ENCODE measurements at places on chromosomes 16 and 17.

- no peak for DNase-seq
Measured at GRCh38 chr16:30009085-30009862, 1.6 kb downstream of the DOC2A start.

GRCh38 chr16:66376577-66377305 lies 10.2 kb downstream of the CDH5 start:
- DNase-seq, result no peak

DNA sequence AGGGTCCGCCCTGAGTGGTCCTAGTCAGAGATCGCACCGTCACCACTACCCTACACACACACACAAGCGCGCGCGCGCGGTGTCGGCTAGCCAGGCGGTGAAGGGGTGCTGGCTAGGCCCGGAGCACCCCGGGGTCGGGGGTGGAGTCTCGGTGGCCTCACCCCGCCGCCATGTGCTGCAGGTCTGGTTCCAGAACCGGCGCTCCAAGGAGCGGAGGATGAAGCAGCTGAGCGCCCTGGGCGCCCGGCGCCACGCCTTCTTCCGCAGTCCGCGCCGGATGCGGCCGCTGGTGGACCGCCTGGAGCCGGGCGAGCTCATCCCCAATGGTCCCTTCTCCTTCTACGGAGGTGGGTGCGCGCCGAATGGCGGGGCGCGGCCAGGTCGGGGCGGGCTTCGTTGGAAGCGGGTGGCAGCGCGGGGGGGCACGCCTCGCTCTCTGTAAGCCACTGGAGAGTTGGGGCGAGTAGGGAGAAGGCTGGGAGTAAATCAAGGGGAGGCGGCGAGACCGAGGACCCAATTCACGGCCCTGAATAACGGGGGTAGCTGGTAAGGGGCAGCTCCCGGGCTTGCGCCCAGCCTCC lies 4.8 kb downstream of the LHX1 start:
- DNase-seq, result no peak

DNA sequence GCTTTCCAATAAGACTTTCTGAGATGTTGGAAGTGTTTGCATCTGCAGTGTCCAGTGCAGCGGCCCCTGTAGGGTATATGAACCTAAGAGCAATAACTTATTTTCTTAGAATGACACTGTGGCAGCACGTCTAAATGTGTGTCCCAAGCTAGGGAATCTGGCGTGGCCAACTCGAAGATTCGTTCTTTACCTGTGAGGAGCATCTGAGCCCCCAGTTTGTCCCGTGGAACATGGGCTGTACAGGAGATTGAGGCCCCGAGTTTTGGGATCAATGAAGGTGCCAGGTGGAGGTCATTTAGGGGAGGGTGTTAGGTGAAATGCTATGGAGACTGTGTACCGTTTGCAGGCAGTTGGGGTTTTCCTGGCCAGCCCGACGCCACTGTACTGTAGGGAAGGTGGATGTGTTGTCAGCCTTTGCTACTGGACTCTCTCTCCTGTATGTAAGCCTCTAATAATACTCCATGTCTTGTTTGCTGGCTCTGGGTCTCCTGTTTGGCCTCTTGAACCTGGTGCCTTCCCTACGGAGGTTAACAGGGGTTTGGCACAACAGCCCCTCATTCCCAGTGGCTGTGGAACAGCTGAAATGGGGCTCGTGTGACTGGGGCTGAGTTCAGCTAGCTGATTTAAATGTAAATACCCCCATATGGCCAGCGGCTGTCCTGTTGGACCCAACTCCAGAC lies 45.5 kb upstream of the SDK2 start:
- peak; percentile 72 for DNase-seq

- no peak for DNase-seq
Measured at GRCh38 chr16:70472786-70473433, 18.5 kb downstream of the FCSK start.

DNA sequence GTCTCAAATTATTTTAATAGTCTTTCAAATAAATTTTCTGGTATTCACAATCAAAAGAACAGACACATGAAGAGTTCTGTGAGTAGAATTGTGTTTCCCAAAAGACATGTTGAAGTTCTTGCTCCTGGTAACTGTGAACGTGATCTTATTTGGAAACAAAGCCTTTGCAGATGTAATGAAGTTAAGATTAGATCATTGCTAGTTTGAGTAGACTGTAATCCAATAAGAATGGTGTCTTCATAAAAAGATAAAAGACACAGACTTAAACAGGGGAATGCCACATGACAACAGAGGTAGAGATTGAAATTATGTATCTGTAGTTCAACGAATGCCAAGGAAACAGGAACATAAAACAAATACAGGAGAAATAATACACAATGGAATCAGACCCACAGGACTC lies 357.4 kb upstream of the CA10 start:
- no peak for DNase-seq

DNA sequence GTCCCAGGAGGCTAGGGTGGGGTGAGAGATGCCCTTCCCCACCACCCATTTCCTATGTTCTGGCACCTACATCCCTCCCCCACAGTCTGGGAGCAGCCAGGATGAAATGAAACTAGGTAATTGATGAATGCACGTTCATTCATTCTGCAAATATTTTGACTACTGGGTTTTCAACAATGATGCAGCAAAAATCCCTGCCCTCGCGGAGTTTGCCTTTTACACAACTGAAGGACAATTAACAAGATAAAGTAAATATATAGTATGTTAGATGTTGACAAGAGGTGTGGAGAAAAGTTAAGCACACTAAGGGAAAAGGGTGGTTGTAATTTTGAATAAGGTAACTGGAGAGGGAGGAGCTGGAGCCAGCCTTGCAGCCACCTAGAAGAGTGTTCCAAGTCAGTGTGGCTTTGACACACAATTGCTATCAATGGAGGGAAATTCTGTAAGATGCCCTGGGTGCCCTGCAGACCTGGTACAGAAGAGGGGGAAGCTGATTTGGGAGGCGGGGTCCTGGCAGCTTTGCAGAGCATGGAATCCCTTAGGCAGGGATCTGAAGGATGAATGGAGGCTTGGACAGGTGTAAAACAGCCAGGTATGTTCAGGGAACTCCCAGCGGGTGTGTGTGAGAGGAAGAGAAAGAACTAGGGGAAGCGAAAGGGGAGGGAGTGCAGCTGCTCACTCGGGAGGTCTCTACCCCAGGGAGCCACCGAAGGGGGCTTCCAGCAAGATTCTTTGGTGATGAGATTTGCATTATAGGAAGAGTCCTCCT lies 2.5 kb downstream of the TMEM92 start:
- DNase-seq, result no peak

GRCh38 chr16:29230671-29231096 lies 175.8 kb downstream of the NPIPB11 start:
- peak; percentile 81 for DNase-seq

DNA sequence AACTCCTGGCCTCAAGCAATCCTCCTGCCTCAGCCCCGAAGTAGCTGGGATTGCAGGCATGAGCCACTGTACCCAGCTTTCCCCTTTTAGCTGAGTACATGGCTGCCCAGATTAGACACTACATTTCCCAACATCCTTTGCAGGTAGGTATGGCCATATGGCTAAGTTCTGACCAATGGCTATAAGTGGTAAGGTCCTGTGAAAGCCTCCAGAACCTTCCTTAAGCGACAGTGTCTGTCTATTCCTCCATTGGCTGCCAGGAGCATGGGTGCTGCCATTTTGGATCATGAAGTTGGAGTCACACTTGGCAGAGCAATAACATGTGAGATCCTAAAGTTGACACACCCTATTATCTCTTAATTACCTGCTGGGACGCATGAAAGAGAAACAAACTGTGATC lies 24.4 kb upstream of the CRHR1 start:
- DNase-seq, result no peak

DNA sequence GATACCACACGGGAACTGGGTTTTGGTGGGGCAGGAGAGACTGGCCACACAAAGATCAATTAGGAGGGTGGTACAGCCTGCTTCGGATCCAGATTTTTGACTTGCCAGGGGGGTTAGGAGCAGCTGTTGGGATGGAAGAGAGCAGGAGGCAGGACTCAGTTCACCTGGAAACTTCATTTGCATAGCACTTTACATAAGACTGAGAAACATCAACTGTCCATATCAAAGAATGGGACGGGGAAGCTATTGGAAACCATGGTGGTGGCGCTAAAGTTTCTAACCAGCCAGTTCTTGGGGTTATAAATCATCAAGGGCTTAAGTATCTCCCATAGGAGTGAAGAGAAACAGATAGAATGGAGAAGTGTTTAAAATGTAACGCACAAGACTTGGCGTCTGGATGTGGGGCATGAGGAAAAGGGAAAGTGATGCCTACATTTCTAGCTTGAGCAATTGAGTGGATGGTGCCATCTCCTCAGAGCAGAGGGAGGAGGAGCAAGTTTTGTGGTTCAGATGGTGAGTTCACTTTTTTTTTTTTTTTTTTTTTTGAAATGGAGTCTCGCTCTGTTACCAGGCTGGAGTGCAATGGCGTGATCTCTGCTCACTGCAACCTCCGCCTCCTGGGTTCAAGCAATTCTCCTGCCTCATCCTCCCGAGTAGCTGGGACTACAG lies 6.4 kb upstream of the SRCAP start:
- no peak for DNase-seq

DNA sequence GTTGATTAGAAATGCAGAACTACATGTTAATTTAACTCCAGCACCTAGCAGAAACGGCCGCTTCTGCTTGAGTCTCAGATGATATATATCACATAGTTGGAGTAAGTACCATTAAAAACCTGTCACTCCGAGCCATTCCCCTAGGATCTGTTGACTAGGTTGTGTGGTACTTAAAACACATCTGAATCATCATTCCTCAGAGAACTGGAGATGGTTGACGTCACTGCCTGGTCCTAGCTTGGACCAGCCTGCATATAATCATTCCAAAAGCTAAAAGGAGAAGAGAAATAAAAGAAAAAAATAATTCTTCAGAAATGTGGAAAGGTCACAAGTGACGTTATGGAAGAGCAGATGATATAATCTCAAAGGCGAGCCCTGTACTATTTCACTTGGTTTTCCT lies 31.3 kb upstream of the RASL10B start:
- DNase-seq, result no peak

DNA sequence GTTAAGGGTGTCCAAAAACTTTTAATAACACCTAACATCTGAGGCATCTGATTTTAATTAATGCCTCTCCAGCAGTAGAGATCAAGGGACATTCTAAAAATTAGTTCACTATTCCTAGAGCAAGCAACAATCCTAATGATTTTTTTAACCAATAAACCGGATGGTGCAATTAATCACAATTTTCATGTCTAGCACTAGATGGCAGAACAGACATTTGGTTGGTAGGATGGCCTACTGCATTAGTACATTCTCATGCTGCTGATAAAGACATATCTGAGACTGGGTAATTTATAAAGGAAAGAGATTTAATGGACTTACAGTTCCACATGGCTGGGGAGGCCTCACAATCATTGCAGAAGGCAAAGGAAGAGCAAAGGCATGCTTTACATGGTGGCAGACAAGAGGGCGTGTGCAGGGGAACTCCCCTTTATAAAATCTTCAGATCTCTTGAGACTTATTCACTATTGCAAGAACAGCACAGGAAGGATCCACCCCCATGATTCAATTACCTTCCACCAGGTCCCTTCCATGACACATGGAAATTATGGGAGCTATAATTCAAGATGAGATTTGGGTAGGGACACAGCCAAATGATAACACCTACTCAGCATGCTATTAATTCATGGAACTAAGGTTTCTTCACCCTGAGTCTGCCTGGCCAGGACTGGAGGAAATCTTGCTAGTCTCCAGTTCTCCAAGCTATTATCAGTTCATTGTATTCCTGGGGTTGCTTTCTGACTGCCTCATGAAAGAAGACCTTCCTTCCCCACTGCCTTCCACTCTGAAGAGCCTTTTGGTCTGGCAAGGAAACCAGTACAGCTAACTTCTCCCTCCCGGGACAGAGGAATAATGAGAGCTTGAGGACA lies 24.8 kb downstream of the HS3ST3A1 start:
- no peak for DNase-seq

DNA sequence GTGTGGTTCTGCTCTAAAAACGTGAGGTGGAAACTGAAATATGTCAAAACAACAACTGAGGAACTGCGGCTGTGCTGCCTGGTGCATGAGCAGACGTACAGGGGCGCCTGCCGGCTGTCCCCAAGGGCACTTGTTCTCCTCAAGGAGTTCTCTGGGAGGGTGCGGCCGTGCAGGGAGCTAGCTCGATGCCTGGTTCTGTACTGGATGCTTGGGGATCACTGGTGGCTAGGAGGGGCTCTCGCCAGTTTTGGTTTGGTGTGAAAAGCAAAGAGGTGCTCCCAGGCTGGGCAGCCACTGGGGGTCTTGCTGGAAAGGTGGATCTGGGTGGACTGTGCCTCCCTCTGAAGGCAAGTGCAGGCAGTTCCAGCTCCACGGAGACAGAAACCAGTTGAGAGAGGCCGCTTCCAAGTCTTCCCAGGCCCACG lies 41.9 kb upstream of the ATP2A3 start:
- DNase-seq, result no peak

DNA sequence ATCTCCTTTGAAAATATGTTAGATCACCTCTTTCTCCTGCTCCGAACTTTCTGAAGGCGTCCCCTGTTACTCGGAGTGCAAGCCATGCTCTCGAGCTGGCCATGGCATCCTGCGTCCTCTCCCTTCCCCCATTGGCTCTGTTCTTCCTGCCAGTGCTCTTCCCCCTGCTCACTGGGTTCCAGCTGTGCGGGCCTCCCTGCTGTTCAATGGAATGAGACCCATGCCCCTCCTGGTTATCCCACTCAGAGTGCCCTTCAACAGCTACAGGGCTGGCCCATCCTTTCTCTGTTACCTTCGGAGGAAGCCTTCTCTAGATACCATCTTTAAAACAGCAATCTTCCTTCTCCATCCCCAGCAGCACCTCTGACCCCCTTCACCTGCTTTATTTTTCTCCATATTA lies 504.3 kb downstream of the MAF start:
- no peak for DNase-seq

- DNase-seq, result no peak
Measured at GRCh38 chr17:82608816-82609215, 39.4 kb downstream of the WDR45B start.

DNA sequence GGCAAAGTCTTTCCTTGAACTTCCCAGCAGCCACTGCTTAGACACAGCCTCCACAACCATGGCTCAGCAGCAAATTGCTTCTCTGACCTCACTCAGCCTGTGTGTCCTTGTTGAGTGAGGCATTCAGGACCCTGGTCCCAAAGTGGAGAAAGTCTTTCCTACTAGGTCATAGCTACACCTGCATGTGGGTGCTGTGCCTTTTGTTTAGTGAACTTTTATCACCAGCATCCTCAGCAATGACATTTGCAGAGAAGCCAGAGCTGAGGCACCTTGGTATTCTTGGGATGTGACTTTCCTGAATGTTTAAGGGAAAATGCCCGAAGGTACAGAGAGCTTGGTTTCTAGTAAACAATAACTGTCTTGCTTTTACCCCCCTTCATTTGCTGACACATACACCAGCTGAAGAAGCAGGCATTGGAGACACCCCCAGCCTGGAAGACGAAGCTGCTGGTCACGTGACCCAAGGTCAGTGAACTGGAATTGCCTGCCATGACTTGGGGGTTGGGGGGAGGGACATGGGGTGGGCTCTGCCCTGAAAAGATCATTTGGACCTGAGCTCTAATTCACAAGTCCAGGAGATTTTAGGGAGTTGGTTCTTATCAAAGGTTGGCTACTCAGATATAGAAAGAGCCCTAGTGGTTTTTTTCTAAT lies 20.9 kb upstream of the STH start:
- no peak for DNase-seq

DNA sequence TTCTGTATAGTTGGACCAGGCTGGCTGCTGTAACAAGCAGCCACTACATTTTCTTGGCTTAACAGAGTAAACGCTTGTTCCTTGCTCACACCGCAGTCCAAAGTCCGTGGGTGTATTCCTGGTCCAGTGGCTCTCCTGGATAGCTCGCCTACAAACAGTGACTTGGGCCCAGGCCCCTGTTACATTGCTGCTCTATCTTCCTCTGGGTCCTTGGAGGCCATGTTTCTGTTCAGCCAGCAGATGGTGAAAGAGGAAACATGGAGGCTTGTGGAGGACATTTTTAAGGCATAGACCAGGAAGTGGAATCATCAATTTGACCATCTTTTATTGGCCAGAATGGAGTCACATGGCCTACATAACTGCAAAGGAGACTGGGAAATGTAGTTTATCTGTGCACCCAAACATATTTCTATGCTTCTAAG lies 55.1 kb downstream of the ATP2C2 start:
- no peak for DNase-seq
